ENCODE measurements at places on chromosomes 1 and 21.

- DNase-seq: no peak
Measured at GRCh38 chr1:8094481-8095241, 68.6 kb upstream of the ERRFI1 start.

GRCh38 chr1:53401813-53402745 lies 57.1 kb upstream of the DMRTB1 start:
- DNase-seq: no peak

DNA sequence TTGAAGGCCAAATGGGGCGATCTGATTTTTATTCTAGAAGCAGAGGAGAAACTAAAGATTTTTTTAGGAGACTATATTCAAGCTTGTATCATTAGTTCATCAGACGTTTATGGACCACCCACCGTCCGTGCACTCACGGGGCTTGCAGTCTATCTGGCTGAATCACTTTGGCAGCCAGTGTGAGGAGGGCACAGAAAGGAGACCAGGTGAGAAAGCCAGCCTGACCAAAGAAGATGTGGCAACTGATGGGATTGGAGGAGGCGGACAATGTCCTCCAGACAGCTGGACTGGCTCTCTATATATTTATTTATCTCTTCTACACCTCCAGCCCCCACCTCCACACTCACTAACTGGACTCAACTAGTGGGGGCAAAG lies 822 bp upstream of the ELOVL1 start:
- peak; percentile 9 for DNase-seq

DNA sequence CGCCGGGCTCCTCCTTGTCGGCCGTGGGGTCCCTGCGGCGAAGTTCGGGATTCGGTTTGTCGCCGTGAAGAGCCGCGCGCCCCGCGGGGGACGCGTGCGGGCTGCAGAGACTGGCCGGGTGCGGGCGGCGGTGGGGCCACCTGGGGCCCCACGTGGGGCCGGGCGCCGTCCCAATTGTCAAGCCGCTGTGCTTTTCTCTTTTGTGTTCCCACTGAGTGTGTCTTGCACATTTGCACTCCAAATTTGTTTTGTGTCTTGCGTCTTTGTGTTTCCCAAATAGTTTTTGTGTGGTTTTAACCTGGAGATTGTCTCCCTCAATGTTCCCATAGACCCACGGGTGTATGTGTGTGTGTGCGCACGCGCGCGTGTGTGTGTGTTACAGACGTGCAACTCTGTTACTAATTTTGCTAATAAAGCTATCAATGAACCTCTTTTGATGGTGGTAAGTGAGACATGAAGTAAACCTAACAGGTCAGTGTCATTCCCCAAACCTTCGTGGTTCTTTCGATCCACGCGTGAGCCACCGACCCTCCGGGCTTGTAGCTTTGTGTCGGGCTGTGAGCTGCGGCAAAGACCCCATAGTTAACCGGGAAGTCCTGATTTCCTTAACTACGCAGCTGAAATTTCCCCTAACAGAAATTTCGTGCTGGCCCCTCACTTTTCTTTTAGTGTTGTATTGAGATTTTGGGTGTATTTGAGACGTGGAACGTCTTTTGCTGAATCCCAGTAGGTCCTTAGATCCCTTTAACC lies 708 bp downstream of the PRDM2 start:
- peak; percentile 71 for DNase-seq

- no peak for DNase-seq
Measured at GRCh38 chr1:5988596-5989285, 3.5 kb downstream of the NPHP4 start.

DNA sequence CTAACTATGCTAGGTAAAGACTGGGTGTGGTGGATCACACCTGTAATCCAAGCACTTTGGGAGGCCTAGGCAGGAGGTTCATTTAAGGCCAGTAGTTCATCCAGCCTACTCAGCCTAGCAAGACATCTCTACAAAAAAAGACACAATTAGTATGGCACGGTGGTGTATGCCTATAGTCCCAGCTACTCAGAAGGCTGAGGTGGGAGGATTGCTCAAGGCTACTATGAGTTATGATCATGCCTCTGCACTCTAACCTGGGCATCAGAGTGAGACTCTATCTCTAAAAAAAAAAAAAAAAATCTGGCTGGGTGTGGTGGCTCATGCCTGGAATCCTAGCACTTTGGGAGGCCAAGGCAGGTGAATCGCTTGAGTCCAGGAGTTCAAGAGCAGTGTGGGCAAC lies 21.6 kb downstream of the NUP210L start:
- DNase-seq: no peak

DNA sequence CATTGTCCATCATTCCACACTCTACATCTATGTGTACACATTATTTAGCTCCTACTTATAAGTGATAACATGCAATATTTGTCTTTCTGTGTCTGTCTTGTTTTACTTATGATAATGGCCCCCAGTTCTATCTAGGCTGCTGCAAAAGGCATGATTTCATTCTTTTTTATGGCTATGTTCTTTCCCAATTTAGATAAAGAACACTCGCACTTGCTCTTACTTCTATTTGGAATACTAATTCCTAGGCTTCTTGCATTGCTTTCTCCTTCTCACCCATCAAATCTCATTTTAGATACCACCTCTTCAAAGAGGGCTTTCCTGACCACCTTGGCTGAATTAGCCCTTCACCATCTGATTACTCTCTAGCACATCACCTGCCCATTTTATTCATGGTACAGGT lies 3.0 kb upstream of the RGS4 start:
- no peak for DNase-seq

- no peak for DNase-seq
Measured at GRCh38 chr21:45060089-45060488, 14.3 kb upstream of the ADARB1 start.

- no peak for DNase-seq
Measured at GRCh38 chr1:17023102-17023501, 11.4 kb upstream of the ATP13A2 start.

GRCh38 chr1:100361511-100362089 lies 9.3 kb downstream of the CDC14A start:
- no peak for DNase-seq

- DNase-seq: no peak
Measured at GRCh38 chr1:93440272-93440671, 7.6 kb upstream of the FNBP1L start.

- DNase-seq: peak; percentile 13
Measured at GRCh38 chr1:11925938-11926292, 312 bp downstream of the KIAA2013 start.

DNA sequence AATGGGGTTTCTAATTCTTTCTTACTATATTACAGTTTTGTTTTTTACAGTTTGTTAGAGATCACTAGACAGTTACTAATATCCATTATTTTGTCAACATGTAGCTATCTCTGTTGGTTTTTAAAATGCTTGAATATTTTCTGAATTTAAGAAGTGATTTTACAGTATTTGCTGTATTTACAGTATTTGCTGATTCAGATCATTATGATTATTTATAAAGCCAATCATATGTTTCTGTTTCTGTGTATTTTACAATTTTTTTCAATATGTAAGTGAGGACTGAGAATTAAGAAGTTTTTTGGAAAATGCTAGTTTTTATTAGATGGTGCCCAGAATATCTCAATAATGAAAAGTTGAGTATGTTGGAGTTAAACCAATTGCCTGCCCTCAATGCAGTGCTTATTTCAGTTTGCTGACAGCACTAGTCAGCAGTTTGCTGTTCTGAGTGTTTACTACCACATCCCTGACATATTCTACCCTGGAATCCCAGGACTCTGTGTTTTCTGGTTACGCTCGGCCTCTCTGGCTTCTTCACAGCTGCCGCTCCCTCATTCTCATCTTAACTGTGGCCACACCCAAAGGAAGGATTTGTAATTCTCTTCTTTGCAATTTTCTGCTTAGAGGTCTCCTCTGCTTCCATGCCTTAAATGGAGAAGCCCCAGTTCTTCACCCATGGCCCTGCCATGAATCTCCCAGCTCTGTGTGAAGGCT lies 68.0 kb upstream of the BACH1 start:
- DNase-seq: no peak

GRCh38 chr1:93967306-93967705 lies 58.1 kb upstream of the GCLM start:
- no peak for DNase-seq

- no peak for DNase-seq
Measured at GRCh38 chr1:230062521-230062920, 4.5 kb upstream of the GALNT2 start.

- DNase-seq: no peak
Measured at GRCh38 chr1:46747683-46748288, 28.9 kb upstream of the EFCAB14 start.

GRCh38 chr1:61447968-61448430 lies 276.9 kb downstream of the TM2D1 start:
- no peak for DNase-seq

DNA sequence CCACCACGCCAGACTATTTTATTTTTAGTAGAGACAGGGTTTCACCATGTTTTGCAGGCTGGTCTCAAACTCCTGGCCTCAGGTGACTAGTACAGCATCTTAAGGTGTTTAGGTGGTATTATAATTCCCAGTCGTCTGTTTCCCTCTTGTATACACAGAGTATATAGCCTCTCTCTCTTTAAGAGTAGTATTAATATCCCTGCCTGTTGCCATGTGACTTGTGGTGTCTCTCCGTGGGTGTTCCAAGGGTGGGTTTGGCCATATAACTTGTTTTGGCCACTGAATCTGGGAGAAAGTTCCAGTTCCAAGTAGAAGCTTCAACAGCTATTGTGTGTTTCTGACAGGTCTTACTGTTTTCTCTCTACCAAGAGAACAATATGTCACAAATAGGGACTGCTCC lies 29.6 kb downstream of the EPS15 start:
- DNase-seq: no peak

DNA sequence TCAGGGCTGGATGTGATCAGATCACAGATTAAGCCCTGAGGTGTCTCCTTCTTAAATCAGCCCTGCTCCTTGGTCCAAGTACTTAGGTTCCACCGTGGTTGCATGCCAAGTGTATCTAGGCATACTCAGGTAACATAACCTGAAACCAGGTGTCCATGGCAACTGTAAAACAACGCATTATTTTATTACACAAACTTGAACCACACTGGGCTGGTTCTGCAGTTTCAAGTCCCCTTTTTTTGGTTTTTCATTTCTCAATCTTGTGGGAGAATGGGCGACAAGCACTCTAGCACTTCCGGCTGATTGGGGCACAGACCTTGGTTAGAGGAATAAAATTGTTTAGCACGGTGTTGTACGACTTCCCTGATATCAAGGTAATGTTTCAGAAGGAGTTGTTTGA lies 65.2 kb downstream of the GBP6 start:
- DNase-seq: no peak

- DNase-seq: no peak
Measured at GRCh38 chr1:165162671-165163241, 193.8 kb downstream of the LMX1A start.

DNA sequence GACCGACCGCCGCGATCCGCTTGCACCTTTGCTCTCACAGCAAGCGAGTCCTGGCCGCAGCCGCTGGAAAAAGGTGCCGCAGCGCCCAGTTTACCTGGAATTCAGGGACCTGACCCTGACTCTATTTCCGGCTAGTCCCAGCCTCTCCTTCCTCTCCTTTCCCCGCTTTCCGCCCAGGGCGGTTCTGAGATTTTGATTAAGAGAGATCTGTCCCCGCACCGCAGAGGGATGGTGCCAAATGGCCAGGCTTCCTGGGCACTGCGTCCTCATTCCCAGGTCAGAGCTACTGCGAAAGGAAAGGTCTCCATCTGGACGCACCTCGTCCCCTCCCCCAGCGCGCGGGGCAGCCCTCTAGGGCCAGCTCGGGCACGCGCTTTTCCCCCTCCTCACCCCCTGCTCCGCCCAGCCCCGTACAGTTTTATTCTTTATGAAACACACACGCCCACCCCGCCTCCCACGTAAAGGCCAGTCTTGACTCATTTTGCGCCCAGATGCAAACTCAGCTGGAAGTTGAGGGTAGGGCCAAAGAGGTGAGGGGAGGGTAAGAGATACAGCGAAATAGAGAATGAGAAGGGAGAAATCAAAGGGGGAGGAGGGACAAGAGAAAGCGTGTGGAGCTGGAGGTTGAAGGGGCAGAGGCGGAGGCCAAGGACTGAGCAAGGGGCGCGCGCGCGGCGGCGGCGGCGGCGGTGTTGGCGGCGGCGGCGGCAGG lies 411.8 kb upstream of the ESRRG start:
- DNase-seq: no peak

- no peak for DNase-seq
Measured at GRCh38 chr21:32137266-32137665, 141.6 kb downstream of the MIS18A start.

GRCh38 chr21:36127250-36127904 lies 7.5 kb upstream of the CBR3 start:
- no peak for DNase-seq

DNA sequence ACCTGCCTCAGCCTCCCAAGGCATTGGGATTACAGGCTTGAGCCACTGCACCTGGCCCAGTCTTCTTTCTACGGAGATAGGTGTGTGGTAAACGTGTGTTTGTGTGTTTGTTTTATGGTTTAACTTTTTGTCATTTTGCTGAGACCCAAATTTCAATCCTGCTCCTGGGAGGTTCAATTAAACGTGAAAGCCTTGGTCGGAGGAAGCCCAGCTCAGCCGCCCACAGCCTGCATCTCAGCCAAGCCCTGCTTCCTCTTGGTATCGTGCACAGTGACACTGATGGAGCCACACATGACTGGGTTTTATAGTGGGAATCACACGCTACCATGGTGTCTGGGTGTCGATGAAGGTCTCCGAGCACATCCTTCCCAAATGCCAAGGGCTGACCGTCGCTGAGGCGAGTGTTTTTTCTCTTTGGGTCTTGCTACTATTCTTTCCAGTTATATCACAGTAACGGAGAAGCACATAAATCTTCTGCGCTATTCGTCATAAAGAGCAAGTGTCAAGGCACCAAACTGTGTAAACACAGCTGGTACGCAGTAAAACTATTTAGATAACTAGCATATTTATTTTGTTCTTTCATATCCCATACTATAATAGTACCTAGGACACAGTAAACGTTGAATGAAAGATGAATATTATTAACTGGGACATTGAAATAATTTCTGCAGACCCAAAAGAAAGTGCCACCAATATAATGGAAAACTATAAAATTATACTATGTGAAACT lies 39.3 kb downstream of the HLCS start:
- no peak for DNase-seq

DNA sequence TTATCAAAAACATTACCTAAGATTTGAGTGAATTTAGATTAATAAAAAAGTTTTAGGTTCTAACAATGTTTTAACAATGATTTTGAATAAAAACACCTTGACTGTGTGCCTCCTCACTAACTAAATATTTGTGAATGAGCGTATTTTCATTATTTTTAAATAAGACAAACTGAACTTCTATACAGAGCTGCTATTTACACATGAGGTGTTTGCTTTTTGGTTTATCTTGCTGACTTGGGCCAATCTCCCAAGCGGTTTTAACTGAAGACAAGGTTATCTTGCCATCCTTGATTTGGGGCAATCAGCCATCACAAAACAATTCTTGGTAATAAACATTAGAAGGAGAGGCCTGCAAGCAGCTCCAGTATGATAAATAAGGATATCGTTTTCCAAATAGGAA lies 108.2 kb upstream of the NRIP1 start:
- no peak for DNase-seq

GRCh38 chr1:111732718-111733117 lies 6.5 kb downstream of the INKA2 start:
- DNase-seq: no peak

GRCh38 chr1:101460739-101461138 lies 223.9 kb downstream of the S1PR1 start:
- DNase-seq: no peak

GRCh38 chr1:179955287-179955680 lies 674 bp downstream of the CEP350 start:
- DNase-seq: no peak

Measured in CD4-positive, alpha-beta T cell treated with Interleukin-17A for 4 hours (primary cell).